Motor neuron (in vitro differentiated cells): ENCODE measurements at places on chromosomes 1 and 21.

- ATAC-seq = no peak
Observed at GRCh38 chr21:26194326-26194725, 23.8 kb upstream of the APP start.

DNA sequence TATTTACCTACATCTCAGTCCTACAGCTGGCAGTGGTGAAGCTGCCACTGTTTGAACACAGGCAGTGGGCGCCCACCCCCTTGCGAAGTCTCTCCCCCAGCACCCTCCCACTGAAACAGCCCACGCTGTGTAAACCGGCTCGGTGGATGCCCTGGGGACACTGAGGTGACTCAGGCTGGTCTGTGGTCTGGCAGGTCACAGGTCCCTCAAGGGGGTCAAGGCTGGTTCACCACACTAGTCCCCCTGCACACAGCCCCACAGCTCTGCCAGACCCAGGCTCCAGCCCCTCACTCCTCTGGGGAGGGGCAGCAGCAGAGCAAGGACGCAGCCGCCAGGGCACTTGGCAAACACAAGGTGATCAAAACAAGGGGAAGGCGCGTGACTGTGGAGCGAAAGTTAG is 7.6 kb downstream of the CHD5 start:
- ATAC-seq = no peak

GRCh38 chr1:233972951-233973635 is 68.6 kb downstream of the SLC35F3 start:
- no peak for ATAC-seq

DNA sequence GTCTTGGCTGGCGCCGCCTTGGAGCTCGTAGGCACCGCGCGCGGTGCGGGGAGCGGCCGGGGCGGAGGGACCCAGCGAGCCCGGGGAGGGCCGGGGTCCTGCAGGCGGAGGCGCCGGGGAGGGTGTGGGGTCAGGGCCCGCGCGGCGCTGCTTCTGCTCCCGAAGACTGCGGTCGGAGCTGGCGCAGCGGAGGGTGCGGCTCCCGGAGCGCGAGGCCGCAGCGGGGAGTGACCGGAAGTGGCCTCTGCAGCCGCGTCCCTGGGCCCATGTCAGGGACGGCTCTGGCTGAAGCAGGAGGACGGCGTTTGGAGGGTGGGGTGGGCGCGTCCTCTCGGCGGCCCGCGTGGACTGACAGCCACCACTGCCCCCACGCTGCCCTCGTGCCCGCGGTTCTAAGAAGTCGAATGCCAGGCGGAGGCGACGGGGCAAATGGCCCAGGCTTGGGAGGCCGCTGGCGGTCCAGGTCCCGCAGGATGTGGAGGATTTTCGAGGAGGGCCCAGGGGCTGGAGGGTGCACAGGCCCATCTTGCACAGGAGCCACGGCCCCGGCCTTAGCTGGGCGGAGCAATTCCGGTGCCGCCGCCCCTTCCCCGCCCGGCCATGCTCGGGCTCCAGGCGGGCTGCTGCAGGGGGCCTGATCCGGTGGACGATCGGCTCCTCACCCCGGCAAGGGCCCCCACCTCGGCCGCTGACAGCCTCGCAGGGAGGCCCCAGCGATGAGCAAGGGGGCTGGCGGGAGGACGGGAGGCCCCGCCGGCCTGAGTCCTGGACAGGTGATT is 7.7 kb upstream of the ZNF669 start:
- ATAC-seq = peak; percentile 86
